Activated naive CD4-positive, alpha-beta T cell treated with anti-CD3 and anti-CD28 coated beads, Interleukin-2, amount 10 ng/mL, durations not matched to agents 7 days and 5 days (primary cell): ENCODE measurements at places on chromosomes 6 and 20.

- DNase-seq: no peak
These were observed 41.5 kb upstream of the ECI2 start for GRCh38 chr6:4176907-4177306.

DNA sequence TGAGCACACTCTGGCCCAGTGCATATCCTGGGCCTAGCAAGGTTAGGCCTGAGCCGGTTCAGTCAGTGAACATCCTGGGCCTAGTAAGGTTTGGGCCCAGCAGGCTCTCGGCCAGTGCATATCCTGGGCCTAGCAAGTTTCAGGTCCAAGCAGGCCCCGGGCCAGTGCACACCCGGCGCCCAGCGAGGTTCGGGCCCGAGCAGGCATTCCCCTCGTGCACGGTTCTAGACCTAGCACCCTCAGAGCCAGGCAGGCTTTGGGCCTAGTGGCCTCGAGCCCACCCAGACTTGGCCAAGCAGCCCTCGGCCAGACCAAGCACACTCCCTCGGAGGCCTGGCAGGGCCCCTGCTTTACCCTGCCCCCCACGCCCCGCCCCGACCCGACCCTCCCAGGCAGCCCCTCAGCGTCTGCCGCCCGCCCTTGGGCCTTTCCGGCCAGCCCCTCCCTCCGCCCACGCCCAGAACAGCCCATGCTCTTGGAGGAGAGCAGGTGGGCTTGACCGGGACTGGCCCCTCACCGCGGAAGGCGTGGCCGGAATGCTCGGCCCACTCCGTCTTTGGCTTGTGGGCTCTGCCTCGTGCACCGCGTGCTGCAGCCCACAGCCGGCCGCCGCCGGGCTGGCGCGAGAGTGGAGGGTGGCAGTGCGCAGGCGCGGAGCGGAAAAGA, at the start of gene CTCFL:
TSS of gene CTCFL (minus strand) at position 630 of the 666 bp plus-strand sequence. CDS start 935 bp downstream, outside the sequence.
- no peak for DNase-seq

DNA sequence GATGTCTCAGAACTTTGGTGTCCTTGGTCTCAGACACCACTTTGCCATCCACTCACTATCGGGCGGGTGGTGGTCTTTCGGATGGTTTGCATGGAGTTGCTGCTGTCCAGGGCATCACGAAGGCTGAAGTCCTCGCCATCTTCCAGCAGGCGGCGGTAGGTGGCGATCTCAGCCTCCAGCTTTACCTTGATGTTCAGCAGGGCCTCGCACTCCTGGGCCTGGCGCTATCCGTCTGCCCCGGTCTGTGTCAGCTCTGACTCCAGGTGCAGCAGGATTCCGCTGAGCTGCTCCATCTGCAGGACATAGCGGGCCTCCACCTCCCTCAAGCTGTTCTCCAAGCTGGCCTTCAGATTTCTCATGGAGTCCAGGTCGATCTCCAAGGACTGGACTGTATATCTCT, 36.0 kb downstream of the ZNF311 start:
- DNase-seq: no peak

- DNase-seq: no peak
These were observed 270.4 kb downstream of the TFAP2C start for GRCh38 chr20:56899506-56899905.
